ENCODE measurements at places on chromosomes 1 and 21.

DNA sequence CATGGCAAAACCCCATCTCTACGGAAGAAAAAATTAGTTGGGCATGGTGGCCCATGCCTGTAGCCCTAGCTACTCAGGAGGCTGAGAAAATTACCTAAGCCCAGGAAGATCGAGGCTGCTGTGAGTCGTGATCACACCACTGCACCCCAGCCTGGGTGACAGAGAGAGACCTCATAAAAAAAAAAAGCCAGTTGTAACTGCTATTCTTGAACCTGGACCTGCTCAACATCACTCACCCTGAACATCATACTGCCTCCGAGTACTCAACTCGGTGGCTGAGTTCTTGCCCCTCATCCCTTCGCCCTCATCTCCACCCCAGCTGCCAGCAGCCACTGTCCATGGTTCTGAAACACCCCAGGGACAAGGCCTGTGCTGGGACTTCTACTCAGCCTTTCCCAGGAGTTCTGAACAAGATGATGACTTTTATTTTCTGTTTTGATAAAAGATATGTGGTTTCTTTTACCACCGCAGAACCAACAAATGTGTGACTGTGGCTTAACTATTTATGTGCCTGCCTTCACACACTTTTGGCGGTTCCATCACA lies 5.4 kb upstream of the DISP3 start:
- no peak for DNase-seq

- no peak for DNase-seq
Observed at GRCh38 chr1:168135116-168135920, 1.4 kb downstream of the GPR161 start.

- no peak for DNase-seq
Observed at GRCh38 chr1:106457368-106457767, 599.1 kb upstream of the PRMT6 start.

DNA sequence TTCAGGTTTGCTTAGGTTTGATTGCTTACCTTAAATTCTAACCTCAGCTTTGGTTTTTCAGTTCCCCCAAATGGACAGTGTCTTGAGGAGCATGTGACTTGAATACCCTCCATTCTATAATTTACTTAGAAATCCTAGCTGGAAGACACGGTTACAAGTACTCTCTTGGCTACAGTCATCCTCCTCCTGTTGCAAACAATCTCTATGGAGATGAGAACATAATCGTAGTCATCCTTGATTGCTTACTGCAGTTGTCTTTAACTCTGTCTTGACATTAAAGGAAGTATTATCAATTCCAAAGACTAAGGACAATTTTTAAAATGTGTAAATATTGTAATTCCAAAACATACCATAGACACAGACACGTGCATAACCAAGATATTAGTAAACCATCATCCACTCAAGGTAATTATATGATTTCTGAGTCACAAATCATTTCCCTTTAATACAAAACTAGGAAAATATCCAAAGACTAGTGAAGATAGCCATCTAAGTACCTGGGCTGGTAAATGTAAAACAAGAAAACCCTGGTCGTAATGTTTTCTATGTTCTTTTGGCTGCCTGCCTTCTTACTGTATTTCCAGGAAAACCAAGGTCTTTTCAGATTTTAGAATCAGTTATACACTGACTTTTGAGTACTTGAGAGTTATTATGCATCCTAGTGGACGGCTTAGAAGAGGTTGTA lies 149.9 kb downstream of the CHRM3 start:
- no peak for DNase-seq

DNA sequence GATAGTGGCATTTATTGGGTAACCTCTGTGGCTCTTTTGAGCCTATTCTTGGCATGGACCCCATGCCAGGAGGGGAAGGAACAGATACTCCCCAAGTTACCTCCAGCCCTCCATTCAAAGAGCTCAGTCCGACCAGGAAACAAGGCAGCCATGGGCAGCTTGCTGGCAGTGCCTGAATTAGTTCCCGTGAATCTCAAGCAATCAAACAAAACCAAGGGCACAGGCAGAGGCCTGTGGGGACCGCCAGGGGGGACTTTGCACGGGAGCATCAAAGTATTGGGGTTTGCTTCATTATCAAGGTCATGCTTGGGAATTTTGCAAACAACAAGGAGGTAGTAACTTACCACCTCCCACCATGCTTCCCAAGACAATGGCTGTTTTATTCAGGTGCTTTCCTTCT lies 81.2 kb upstream of the IFFO2 start:
- DNase-seq: no peak

DNA sequence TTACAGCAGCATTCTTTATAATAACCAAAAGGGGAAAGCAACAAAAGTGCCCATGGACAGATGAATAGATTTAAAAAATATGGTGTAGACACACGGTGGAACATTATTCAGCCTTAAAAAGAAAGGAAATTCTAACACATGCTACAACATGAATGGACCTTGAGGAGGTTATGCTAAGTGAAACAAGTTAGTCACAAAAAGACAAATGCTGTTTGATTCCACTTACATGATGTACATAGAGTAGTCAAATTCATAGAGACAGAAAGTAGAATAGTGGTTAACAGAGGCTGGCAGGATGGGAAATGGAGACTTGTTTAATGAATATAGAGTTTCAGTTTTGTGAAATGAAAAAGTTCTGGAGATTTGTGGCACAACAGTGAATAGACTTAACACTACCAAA lies 151.4 kb downstream of the CYYR1 start:
- no peak for DNase-seq

GRCh38 chr21:28357743-28358142 lies 634.9 kb downstream of the LTN1 start:
- DNase-seq: no peak

GRCh38 chr1:241638909-241639622 lies 1.1 kb downstream of the CHML start:
- DNase-seq: no peak

Measured in DMS 273 treated with DMSO at 0.1 percent for 48 hours (cell line).